Activated CD8-positive, alpha-beta memory T cell treated with anti-CD3 and anti-CD28 coated beads for 24 hours (primary cell): ENCODE measurements at places on chromosomes 11 and 22.

- DNase-seq = no peak
These were observed 236.3 kb upstream of the ZC3H12C start for GRCh38 chr11:109856928-109857327.

GRCh38 chr11:102319544-102319943 lies 2.3 kb downstream of the BIRC3 start:
- no peak for DNase-seq

- peak; percentile 86 for DNase-seq
These were observed 2.2 kb upstream of the TUT1 start for GRCh38 chr11:62593434-62594044.

GRCh38 chr22:44391015-44391414 lies 78.3 kb upstream of the SHISAL1 start:
- no peak for DNase-seq

- DNase-seq = no peak
These were observed 92.2 kb upstream of the ALKBH3 start for GRCh38 chr11:43788421-43788820.
